BE2C (cell line): ENCODE measurements at places on chromosomes 16 and 17.

DNA sequence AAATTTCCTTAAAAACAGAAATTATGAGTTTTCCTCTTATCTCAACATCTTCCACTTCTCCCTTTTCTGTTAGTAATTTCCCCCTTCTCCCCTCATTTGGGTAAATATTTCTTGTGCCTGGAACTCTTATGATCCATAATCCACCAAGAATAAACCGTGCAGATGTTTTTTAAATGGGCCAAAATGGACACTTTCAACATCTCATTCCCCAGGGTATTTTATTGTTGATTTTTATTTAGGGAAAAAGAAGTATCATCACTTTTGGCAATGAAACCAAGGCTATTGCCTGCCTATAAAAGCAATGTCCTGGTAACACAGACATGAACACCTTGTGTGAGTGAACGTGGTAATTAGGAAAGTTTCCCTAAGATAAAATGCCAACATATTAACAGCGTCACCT is 54.6 kb downstream of the IRX6 start:
- no peak for DNase-seq

DNA sequence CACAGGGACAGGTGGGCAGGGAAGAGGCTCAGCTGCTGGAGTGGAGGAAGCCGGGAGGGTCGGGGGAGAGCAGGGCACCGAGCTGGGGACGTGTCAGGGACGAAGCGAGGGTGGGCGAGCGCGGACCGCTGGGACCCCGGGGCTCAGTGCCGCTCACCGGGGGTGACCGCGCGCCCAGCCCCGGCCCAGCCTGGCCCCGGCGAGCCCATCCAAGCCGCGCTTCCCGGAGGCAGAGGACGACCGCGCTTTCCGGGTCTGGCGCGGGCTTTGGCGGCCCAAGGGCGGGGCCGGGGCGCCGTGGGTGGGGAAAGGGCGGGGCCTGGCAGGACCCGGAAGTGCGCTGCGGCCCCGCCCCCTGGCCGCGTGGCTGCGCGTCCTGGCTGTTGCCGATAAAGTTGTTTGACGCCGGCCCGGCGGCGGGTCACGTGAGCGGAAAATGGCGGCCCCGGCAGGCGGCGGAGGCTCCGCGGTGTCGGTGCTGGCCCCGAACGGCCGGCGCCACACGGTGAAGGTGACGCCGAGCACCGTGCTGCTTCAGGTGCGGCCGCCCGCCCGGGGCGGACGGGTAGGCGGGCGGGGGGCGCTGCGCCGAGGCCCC is at the start of gene ASPSCR1:
TSS of gene ASPSCR1 (plus strand) at position 419 of the 598 bp plus-strand sequence. CDS start at position 437, 18 bp downstream.
- peak; percentile 96 for DNase-seq

DNA sequence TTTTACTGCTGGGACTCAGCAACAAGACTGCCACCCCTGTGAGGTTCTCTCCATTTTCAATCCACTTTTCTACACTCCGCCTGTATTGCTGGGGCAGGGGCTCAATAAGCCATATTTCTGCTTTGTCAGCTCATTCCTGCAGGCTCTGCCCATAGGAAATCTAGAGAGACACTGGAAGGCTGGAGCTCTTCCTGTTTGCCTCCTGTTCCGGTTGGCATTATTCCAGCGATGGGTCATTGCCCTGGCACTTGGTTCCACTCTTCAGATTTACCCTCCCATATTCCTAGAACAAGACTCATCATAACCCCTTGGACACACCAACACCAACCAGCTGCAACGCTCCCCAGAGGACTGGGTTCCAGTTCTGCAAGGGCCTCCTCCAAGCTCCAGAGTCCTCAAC is 210.4 kb downstream of the CA10 start:
- no peak for DNase-seq

GRCh38 chr17:44222112-44222869 is 2.8 kb upstream of the UBTF start:
- DNase-seq = peak; percentile 85

- DNase-seq = no peak
Observed at GRCh38 chr17:37847811-37848331, 76.3 kb upstream of the TBC1D3K start.

DNA sequence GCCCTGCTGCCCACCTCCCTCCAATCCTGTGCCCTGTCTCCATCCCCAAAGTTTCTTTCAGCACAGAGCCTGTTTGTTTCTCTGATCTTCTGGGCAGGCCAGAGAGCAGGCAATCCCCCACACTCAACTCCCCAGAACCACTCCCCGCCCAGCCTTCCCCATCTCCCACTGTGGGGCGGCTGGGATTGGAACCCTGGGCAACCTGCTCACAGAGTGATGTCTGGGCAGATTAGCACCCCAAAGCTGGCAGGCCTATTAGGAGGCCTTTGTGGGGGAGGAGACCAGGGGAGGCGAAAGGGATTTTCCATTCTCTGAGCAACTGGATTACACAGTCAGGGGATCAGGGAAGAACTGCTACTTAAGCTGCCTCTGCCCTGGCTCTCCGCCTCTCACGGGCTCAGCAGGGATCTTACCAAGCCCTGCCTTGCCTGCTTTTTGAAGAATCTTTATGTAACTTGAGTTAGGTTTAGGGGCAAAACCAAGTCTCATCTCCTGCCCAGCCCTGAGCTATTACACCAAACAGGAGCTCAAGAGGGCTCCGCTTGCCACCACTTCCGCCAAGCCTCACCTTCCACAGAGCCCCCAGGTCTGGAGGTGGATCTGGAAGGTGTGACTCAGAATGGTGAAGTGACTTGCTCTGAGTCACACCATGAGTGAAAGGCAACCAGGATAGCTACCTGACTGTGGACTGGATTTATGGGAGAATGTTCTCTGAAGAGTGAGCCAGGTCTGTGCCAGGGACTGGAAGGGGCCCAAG is 16.0 kb upstream of the LHX1 start:
- DNase-seq = no peak

- DNase-seq = no peak
Observed at GRCh38 chr17:74408262-74408661, 23.6 kb upstream of the GPRC5C start.

GRCh38 chr17:59047616-59048015 is 59.1 kb downstream of the TRIM37 start:
- DNase-seq = no peak

DNA sequence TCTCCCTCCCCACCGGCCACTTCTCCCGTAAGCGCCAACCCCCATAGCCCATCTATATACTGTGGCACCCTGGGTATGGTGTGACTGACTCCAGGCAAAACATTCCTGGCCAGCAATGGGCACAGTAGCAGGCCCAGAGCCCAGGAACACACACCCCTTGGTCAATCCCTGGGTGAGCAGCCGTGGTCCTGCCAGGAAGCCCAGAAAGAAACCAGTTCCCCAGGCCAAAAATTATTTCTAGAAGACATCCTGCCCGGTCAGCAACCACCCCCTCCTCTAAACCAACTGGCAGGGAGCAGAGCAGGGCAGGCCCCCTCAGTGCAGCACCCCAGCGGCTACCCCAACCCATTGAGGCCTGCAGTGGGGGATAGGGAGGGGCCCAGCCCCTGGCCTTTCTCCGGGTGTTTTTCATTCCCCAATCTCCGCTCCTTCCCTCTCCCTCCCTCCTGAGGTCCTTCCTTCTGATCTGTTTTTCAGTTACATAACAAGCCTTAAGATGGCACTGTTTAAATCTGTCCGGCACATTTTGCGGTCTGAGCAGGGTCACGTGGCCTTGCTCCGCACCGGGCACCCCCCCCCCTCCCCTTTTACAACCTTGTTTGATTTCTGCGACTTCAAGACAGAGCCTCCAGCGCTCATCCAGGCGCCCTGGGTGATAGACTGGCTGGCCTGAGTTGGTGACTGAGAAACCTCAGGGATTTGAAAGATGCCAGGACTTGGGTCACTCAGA is 2.0 kb downstream of the NPTX1 start:
- no peak for DNase-seq

DNA sequence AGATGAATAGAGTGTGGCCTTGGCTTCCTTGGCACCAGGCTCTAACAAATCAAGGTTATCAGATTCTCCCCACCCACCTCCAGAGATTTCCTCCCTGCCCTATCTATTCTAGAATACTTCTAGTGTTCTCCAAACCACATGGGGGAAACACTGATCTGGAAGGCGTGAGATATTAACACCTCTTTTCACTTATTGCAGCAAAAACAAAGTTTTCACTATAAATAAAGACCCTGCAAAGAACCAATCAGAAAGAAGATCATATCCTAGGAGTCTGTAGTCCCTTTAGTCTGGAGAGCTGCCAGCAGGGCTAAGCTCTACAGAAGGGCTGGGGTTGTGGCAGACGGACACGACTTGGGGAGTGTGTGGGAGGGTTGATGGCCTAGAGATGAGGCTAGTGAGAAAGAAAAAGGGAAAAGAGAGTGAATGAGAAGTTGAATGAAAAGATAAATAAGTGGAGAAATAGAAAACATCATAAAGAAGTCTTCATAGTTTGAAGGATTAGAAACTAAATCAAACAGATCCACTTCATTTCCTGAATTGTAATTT is 8.6 kb upstream of the SKAP1 start:
- DNase-seq = no peak

GRCh38 chr17:78433013-78433727 is 54.7 kb downstream of the PGS1 start:
- no peak for DNase-seq

- no peak for DNase-seq
Observed at GRCh38 chr16:68779891-68780290, 42.8 kb downstream of the CDH1 start.

- no peak for DNase-seq
Observed at GRCh38 chr17:63752707-63753106, 11.1 kb upstream of the STRADA start.

GRCh38 chr17:71846561-71847110 is 274.2 kb upstream of the SOX9 start:
- no peak for DNase-seq

DNA sequence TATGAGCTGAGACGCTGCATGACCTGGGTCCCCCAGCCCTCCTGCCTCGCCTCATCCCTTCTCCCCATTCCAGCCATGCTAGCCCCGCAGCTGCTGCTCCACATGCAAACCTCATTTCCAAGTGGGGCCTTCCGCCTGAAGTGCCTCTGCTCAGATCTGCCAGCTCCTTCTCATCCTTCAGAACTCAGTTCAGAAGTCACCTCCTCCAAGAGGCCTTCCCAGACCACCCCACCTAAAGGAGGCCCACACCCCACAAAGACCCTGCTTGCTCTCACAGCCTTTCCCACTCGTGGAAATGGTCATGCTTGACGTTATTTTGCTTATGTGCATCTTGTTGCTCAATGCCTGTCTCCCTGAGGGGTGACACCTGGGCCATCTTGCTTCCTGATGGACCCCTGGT is 58.7 kb downstream of the RMI2 start:
- DNase-seq = no peak

GRCh38 chr16:391885-392335 is 5.1 kb upstream of the NME4 start:
- peak; percentile 85 for DNase-seq

GRCh38 chr17:2089021-2089422 is 34.1 kb downstream of the HIC1 start:
- no peak for DNase-seq

DNA sequence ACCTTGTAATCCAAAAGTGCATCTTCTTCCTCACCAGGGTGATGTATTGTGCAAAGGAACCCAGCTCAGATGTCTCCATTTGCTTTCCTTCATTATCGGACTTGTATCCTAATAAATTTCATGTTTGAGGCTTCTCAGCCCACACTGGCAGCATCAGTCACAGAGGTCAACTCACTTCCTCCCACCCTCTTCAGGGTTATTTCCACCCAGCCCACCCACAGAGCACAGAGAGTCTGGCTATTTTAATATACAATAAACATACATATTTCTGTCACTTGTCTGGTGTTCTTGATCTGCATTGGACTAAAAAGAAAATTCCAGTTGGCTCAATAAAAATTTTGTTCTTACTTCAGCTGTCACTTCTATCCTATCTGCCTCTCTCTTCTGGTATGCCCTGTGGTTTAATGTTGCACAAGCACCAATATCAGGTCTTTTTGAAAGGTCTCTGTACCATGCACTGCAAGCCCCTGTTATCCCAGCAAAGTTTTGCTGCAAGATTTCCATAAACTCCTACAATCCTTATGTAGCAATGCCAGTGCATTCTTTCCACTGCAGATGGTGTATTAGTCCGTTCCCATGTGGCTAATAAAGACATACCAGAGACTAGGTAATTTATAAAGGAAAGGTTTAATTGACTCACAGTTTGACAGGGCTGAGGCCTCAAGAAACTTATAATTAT is 201.8 kb downstream of the CDH11 start:
- DNase-seq = no peak

- DNase-seq = no peak
Observed at GRCh38 chr16:81454044-81454443, 9.4 kb downstream of the CMIP start.

DNA sequence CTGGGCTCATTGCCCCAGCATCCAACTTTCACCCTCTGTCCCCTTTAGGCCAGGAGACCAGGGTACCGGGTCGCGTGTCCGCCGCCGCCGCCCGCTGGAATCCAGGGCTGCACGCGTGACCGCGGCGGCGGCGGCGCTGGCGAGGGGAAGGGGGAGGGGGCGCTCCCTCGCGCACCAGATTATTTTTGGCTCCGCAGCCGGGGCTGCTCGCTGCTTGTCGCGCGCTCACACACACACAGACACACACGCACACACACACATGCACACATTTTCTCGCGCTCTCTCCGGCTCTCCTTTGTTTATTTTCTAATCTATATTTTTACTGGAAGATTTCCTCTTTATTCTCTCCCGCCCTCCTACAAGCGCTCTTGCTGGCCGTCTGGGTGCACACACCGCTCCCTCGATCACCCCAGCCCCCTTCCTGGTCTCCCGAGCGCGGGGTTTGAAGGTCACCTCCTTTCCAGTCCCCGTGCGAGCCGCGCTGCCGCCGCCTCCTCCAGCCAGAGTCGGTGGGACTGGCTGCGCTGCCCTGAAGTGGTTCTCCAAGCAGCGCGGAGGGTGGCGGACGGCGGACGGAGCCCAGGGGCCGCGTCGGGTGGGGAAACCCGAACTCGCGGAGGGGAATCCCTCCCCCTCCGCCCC is 921.4 kb upstream of the EEF2KMT start:
- no peak for DNase-seq

DNA sequence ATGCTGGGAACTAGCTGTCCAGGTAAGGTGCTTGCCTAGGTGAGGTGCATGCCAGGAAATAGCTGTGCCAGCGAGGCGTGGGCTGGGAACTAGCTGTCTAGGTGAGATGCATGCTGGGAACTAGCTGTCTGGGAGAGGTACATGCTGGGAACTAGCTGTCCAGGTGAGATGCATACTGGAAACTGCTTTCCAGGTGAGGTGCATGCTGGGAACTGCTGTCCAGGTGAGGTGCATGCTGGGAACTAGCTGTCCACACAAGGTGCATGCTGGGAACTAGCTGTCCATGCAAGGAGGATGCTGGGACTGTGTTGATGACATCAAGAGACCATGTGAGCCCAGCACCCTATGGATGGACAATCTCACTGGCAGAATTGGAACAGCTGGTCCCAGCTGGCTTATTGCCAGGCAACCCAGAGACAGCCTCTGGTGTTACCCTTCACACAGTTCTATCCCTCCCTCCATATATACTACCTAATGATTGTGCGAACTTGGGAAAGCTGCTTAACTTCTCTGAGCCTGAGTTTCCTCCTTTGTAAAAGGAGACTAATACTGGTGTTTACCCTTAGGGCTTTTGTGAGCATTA is 479.9 kb upstream of the RBFOX1 start:
- no peak for DNase-seq

- DNase-seq = no peak
Observed at GRCh38 chr16:81542609-81543570, 98.3 kb downstream of the CMIP start.
